ENCODE measurements at places on chromosomes 6 and 20.

- peak; percentile 71 for DNase-seq
Measured at GRCh38 chr6:43506667-43507471, 3.3 kb downstream of the LRRC73 start.

DNA sequence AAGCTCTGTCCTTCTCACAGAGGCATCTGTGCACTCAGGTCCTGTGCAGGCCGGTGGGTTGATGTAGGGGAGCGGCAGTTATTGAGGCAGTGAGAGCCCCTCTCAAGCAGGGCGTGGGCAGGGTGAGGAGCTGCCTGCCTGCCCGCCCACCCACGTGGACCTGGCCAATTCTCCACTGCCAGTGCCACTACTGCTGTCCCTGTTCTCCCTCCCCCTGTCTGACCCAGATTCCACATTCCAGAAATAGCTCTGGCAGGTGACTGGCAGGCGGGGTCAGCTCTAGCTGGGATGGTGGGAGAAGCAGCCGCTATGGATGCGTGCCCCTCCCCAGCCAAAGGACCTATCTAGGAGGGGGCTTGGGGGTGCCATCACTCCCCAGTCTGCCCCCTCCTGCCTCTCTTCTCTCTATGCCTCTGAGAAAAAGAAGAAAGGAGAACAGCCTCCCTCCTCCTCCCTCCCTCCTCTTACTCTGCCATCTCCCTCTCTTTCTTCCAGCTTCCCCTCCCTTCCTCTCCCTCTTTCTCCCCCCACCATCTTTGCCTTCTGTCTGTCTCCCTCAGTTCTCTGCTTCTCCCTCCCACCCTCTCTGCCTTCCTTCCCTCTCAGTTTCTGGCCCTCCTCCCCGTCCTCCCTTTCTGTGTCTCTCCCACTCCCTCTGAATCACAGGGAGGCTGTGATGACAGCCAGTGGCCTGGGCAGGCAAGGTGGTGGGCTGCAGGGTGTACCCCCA is 86.5 kb upstream of the MYL9 start:
- no peak for DNase-seq

GRCh38 chr6:160679402-160679769 is 15.3 kb upstream of the LPA start:
- DNase-seq, result no peak

- no peak for DNase-seq
Measured at GRCh38 chr20:35443003-35443402, 5.0 kb upstream of the GDF5 start.

DNA sequence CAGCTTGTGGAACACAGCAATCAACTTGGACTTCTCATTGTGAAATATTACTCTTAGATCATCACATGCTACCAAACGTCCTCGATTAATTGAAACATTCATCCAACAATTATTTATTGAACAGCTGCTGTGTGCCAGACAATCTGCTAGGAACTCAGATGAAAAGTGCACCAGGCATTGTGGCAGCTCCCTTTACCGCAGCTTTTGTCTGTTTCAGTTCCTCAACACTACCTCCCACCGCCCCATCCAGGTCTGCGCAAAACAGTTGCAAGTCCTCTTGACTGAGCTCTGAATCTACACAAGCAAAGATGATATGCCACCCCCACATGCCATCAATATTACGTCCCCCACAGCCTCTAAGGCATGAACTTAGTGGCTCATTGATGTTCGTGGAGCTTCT is 1094.4 kb upstream of the MAP3K7 start:
- no peak for DNase-seq

- DNase-seq, result no peak
Measured at GRCh38 chr6:139927236-139927635, 552.8 kb upstream of the CITED2 start.

All from stimulated activated CD4-positive, alpha-beta T cell treated with anti-CD3 and anti-CD28 coated beads, TNF-alpha, amount 100 ng/mL, for 4 hours (primary cell).